ACHN (cell line): ENCODE measurements at places on chromosomes 11 and 22.

GRCh38 chr11:82321206-82321605, 412.5 kb downstream of the FAM181B start:
- DNase-seq: no peak

DNA sequence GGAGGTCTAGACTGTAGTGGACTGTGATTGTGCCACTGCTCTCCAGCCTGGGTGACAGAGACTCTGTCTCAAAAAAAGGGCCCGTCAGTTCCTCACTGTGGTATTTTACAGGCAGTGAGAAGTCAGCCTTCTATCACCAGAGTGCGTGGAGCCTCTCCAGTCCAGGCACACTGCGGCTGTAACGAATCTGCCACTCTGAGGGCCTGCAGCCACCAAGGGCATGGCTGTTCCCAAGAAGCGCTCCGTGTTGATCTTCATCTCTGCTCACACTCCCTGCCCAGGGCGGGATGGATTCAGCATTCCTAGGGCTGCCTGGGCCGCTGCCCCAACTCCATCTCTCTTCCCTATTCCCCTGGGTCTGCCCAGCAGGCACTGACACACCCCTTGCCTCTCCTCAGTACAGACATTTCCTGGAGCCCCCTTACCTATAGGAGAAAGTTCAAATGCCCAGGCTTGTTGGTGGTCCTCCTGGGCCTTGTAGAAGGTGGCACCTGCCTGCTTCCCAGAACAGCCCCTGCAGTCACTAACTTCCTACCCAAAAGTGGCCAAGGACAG, 148.4 kb downstream of the CACNA1I start:
- no peak for DNase-seq

DNA sequence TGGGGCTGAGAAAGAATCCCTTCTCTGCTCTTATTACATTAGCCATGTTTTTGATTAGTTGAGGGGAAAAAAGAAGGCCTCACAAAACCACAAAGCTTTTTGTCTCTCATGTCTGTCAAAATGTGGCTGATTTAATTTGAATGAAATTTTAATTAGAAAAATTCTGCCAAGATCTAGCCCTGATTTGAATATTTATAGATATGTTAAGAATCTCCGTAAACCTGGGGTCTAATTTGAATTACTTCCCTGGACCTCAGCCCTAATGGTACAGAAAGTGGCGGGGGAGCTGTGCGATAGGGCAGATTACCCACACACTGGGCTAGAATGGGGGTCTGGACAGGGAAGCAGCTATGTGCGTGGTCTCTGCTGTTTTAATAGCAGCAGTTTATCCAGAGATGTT, 141.3 kb upstream of the TTC12 start:
- DNase-seq: no peak

DNA sequence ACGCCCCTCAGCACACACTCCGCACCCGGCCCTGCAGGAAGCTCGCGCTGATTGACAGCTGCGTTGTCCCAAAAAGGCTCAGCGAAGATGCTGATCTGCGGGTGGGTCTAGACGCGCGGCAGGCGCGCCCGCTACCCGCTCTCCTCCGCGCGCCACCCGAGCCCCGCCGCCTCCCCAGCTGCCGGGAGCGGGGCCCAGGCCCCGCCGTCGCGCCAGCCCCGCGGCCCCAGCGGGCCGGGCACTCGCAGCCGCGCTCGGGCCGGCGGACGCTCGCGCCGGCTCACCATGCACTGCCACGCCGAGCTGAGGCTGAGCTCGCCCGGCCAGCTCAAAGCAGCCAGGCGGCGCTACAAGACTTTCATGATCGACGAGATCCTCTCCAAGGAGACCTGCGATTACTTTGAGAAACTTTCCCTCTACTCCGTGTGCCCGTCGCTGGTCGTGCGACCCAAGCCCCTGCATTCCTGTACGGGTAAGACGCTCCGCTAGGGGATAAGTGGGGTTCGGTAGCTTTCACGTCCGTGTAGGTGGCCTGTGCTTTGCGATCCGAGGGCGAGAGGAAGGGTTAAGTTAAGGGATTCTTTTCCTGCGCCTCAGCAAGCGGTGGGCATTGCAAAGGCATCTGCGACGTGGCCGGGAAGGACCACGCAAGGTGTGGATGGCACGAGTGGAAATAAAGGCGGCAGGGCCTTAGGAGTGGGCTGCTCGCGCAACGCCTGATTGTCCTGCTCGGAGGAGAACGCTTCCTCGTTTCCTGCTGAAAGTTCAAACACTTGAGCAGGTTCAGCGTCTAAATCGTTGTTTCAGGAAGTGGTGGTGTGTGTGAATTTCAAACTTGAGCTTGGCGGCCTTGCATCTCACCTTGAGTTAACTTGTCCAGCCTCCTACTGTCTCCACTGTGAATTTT, at the start of gene BARX2:
BARX2 (plus strand) TSS at position 98 of the 907 bp plus-strand sequence; CDS start at position 286, 188 bp downstream.
- peak; percentile 50 for DNase-seq
